ENCODE measurements at places on chromosomes 3 and 15. TPM values are rescaled to one million over a fixed set of nuclear protein-coding genes. Genes with fewer than 3 reads are reported as not detected.

AMT gene
- 2.0 TPM for polyA plus RNA-seq

DNA sequence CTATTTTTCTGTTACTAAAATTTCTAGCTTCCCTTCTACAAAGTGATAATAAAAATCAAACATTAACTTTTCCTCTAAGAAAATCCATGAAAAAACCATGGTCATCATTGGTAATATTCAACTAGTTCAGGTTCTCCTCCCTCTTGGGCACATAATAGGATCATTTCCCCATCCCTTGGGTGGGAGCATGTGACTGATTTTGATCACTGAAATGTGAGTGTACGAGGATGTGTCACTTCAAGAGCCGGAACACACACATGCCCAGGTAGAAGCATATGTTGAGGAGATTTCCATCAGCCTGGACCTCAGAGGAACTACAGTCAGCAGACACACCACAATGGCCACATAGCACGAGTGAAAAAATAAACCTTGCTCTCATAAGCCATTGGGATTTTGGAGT, 36.1 kb downstream of the AP3S2 start:
- no peak for DNase-seq

DNA sequence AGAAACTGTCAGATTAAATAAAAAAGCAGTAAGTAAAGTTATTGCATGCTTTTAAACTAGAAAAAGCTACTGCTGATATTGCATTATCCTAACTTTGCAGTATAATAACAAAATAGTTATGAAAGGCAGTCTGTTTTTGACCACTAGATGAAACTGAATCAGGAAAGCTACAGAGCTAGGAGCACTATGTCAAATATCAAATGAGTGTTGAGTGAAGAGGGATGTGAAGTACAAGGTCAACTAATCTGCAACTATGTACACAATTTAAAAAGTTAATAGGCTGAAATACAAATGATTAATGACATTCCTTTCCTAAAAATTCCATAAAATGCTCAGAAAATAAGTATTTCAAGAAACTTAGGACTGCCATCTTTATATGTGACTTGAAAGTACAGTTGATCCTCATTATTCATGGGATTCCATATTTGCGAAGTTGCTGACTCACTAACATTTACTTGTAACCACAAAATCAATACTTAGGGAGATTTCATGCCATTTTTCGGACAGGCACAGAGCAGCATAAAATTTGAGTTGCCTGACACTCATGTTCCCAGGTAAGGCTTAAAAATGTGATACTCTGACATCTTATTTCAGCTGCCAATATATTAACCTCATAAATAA, 34.5 kb downstream of the SLC4A7 start:
- no peak for DNase-seq

DNA sequence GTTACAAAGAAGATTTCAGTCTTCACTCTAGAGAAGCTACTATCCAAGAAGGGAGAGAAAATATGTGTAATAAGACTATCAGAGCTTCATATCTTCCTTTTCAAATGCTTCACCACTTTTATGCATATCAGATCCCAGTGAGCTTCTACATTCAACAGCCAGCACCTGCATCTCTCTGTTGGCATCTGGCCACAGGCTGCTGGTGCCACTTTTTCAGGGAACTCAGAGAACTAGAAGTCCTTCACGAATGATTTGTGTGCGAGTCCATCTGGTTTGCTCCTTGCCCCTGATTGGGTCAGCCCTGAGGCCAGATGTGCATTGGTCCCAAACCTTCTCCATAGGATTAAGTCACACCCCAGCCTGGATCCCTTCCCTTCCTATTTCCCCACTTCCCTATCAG, 22.1 kb downstream of the SNTN start:
- no peak for DNase-seq

- no peak for DNase-seq
These were observed 310.9 kb upstream of the UMPS start for GRCh38 chr3:124419303-124419702.

DNA sequence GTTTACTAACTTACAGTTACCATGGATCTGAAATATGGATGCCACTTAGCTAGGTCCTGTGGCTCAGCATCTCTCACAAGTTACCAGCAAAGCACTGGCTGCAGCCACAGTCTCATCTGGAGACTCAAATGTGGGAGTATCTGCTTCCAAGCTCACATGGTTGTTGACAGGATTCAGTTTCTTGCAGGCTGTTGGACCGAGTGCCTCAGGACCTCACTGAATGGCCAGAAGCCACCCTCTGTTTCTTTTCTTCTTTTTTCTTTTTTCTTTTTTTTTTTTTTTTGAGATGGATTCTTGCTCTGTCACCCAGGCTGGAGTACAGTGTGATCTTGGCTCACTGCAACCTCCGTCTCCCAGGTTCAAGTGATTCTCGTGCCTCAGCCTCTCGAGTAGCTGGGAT, 20.1 kb upstream of the AMOTL2 start:
- no peak for DNase-seq

NR2F2 gene
- not detected for polyA plus RNA-seq

FBXL22 gene
- polyA plus RNA-seq = 0.04 TPM

DNA sequence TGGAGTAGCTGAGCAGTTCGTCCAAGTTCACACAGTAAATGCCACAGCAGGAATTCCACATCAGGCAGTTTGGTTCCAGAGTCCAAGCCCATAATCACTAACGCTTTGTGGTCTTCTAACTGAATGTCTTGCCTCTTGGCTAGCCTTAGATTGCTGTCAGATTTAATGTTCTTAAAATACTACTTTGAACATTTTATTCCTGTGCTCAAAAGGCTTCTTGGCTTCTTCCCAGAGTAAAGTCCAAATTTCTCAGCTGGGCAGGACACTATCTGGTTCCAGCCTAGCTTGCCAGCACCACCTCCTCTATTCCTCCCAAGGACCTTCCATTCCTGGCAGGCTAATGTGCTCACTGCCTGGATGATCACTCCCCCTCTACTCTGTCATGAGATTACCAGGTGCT, 256.9 kb downstream of the SQOR start:
- no peak for DNase-seq

DNA sequence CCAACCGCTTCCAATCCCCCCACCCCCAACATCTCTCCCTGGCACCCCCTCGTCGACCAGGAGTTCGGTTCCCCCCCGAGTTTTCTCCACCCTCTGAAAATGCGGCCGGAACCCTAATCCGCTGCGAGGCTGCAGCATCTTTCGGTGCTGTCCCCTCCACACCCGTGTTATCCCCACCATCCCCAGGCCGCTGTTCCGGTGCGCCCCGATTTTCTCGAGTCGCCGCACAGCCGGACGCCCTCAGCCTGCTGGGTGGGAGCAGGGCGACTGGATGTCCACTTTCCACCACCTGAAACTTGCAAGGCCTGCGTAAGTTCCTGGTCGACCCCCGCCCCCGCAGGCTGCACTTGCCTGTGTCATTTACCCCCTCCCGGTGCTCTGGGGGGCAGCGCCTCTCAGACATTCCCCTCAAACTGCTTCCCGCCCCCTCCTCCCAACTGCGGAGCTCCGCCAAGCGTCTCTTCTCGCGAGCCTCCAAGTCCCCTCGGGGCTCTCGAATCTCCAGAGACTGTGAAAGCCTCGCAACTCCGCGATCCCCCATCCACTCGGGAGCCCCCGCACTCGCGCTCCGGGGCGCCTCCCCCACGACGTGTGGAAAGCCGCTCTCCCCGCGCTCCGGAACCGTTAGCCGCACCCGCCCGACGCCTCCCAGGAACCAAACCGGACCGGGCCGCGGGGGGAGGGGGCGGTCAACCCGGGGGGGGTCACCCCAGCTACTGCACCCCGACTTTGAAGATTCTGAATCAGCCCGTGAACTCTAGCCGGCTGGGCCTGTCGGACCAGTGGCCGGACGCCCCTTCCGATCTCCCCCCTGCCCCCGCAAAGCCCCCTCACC, 566 bp downstream of the ETV5 start:
- DNase-seq = no peak

DNA sequence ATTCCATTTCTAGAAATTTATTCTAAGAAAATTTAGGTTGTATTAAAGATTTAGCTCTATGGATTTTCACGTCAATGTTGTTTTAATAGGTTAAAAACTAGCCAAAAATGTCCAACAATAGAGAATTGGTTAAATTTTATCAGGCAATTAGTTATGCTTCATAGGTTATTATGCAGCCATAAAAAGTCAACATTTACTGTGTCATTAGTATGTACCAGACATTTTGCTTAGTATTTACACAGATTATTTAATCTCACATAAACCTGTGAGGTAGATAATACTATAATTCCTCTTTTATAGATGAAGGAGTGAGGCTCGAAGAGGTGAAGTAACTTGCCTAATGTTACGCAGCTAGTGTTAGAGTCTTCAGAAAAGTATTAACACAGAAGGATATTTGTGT, 70.6 kb upstream of the LRRFIP2 start:
- DNase-seq = no peak

CAMK1 gene
- 137 TPM for polyA plus RNA-seq

- peak; percentile 16 for DNase-seq
These were observed 720 bp upstream of the TNIK start for GRCh38 chr3:171460725-171461524.

DNA sequence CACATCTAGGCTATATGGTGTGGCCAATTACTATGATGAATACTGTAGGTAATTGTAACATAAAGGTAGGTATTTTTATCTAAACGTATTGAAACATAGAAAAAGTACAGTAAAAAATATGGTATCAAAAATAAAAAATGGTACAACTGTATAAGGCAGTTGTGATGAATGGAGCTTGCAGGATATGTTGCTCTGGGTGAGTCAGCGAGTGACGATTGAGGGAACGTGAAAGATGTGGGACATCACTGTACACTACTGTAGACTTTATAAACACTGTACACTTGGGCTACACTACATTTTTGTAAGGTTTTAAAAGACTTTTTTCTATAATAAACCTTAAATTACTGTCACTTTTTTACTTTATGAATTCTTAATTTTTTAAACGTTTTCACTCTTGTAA, 10.3 kb downstream of the CTNNB1 start:
- no peak for DNase-seq

KPNA4 gene
- 4.5 TPM for polyA plus RNA-seq

CFAP91 gene
- polyA plus RNA-seq = not detected

KIF7 gene
- not detected for polyA plus RNA-seq

DNA sequence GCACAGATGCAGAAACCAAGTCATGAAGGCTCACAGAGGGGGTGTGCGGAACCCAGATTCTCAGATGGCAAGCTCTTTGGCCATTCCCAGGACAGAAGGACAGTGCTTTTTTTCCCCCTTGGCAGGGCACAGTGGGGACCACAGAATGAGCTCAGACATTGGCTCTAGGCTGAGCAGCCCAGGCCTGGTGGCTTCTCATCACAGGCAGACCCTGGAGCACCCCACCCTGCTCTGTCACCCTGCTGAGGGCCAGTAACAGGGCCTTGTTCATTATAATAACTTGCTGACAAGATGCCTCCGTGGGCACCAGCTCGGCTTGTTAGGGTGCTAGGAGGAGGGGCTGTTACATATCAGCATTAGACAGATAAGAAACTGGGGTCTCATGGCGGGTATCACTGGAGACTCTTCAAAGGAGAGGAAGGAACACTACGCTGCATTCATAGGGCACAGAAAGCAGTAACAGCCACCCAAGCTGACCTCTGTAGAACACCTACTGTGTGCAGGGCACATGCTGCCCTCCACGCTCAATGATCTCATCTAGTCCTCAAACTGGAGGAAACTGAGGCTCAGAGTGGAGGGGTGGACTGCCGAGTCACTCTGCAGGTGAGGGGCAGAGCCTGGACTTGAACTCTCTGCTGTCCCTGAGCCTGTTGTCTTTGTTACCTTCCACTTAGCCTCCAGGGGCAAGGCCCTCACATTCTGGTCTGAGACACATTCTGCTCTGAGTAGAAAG, 69.9 kb upstream of the SEC13 start:
- DNase-seq = no peak

GRCh38 chr3:90092994-90093393, 985.6 kb downstream of the EPHA3 start:
- no peak for DNase-seq

DNA sequence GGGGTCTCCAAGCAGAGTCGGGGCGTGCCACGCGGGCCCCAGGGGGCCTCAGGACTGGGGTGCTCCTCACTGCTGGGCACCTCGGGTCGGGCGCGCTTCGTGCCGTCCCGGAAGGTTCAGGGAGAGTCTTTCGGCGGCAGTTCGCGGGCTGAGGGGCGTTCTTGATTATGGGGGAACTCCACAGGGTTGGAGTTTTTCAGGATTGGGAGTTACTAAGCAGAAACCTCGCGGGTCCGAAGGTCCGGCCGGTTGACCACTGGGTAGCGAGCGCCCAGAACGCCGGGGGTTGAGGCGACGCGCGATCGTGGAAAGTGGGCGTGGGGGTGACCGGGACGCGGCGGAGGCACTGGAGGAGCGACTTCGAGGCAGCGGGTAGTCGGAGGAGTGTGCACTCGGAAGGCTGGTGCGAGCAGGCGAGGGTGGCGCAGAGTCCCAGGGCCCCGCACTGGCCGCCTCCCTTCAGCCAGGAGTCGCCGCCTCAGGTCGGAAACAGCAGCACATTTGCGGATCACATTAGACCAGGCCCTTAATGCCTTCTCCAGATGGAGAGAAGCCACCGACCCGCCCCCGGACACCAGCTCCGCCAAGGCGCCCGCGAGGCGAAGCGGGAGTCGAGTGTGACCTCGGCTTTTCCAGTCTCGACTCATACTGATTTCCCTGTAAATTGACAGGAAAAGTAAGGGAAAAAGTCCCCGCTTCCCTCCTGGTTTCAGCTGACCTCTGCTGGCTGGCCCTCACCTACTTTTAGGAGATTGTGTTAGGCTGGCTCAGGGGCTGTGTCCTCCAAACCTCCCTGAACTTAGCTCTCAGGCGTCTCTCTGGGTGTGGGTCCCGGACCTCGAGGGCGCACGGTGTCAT, 685 bp downstream of the ADAMTSL3 start:
- no peak for DNase-seq

CGNL1 gene
- polyA plus RNA-seq = not detected

- no peak for DNase-seq
These were observed 47.5 kb downstream of the GTPBP8 start for GRCh38 chr3:113038328-113038727.

- no peak for DNase-seq
These were observed 526.3 kb downstream of the OTOL1 start for GRCh38 chr3:162022911-162023310.

DNA sequence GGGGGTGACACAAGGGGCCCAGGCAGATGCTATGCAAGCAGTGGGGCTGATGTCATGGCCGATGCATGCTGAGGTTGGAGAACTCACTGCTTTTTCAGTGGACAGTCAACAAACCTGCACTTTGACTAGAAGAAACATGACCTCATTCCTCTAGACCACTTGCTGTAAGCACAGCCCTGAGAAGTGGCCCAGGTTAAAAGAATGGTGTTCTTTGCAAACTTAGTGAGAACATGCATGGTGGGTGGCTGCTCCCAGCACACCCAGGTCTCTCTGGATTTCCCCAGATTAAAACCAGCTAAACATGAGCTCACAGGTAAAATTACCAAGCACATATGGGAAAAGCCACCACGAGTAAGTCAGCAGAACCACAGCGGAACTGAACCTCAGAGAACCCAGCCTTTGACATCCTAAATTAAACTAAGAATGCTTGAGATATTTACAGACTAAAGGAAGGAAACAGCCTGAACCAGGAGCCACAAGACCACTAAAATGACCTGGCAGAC, 15.5 kb downstream of the DLEC1 start:
- no peak for DNase-seq

GRCh38 chr3:184604615-184605290, 43.2 kb downstream of the EPHB3 start:
- no peak for DNase-seq

All from CD14-positive monocyte (primary cell).